NCI-H187 (cell line): ENCODE measurements at places on chromosomes 6 and 20.

- no peak for DNase-seq
Measured at GRCh38 chr6:165961233-165961632, 206.4 kb downstream of the TBXT start.

- DNase-seq, result no peak
Measured at GRCh38 chr6:21907291-21907690, 313.7 kb downstream of the SOX4 start.

DNA sequence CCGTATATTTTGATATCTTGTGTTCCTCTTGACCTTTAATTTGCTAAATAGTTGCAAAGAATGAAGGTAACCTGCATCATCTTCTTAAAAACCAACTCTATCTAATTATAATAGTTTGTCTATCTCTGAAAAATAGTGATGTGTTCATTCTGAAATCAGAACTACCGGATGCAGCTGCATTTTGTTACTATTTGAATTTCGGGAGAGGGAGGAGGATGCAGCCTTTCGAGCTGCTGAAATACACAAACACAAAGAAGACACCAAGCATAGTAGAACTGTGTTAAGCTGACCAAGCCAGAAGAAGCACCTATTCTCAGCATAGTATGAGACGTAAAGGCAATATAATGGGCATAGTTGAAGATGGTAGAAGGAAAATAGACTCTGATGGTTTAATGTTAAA, 33.1 kb downstream of the PTPN1 start:
- DNase-seq, result no peak

GRCh38 chr6:115582386-115582785, 478.3 kb downstream of the FRK start:
- no peak for DNase-seq

GRCh38 chr6:8085053-8085511, 17.3 kb downstream of the EEF1E1 start:
- no peak for DNase-seq

GRCh38 chr6:79250559-79250958, 16.1 kb upstream of the HMGN3 start:
- no peak for DNase-seq

DNA sequence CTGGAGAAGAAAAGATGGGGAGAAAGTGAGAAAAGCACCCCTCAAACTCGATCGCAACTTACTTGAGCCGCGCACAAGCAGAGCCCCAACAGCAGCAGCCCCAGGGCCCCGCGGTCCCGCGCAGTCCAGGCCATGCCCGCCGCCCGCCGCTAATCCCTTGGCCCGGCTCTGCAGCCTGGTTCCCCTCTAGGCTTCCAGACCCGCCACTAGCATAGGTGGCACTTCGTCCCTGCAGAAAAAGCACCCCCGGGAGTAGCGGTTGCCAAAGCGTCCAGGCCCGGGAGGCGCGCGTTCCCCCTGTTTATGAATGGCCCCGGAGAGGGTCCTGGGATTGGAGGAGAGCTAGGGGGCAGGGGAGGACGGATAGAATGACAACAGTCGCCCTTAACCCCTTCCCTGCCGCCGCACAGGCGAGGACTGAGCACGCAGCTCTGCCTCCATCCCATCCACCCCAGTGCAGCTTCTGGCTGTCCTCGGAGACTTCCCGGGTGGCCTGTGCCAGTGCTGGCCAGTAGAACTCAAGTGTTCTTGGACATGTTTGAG, 19.9 kb downstream of the COL9A1 start:
- DNase-seq, result no peak

DNA sequence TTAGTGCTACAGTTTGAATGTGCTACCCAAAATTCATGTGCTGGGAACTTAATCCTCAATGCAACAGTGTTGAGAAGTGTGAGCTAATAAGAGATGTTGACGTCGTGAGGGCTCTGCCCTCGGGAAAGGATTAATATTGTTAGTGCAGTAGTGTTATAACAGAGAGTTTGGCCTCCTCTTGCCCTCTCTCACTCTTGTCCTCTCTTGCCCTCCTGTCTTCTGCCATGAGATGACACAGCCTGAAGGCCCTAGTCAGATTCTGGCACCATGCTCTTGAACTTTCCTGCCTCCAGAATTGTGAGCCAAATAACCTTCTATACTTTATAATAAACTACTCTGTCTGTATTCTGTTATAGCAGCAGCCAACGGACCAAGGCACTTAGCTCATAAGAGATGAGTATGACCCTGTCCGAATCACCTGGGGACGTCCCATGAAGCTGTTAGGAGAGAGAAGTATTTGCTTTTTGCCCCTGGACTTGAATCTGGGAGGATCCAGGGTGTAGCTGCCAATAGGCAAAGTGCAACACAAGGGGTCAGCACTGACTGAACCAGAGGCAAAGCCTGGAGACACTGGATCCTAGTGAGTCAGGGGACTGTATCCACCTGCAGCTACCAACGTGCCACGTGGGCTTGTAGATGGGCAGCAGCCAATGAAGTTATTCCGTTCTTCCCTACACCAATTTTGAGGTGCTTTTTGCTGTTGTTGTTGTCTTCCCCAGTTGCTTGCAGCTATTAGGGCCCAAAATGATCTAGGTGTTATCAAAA, 233.7 kb downstream of the THBS2 start:
- no peak for DNase-seq

DNA sequence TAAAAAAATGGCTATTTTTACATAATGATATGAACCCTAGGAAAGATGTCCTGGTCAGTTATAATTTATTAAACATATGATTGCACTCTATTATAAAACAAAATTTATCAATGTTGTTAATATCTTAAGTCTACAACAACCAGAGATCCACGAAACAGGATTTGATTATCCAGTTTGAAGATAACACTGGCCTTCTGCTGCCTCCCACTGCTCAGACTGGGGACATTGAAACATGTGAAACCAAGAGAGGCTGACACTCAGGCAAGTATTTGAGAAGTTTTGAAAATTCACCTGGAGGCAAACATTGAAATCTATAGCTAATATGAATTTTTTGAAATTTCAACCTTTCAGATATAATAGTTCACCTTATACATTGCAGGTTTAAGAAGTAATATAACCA, 219.3 kb upstream of the HSF2 start:
- no peak for DNase-seq

DNA sequence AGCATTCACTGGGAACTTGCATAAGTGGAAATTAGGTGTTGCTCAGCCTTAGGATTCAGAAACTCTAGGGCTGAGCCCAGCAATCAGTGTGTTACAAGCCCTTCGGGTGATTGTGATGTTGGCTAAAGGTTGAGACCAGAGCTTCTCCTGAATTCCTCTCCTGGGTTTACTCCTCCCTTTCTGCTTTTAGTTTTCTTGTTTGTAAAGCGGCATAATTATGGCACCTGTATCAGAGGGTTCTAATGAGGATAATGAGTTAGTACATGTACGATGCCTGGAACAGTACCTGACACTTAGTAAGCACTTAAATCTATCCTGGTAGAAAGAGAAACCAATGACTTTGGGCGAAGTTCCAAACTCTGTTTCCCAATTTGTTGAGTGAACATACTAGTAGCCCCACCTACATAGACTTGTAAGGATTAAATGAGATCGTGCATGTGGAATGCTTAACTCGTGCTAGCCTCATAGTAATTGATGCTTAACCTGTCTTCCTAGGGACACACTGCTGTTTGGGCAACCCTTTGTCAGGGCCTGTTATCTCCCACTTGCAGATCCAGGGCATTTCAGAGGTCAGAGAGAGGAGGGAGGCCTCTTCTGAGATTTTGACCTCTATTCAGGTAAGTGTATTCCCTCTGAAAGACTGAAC, 932 bp upstream of the EZR start:
- DNase-seq, result no peak

- no peak for DNase-seq
Measured at GRCh38 chr6:108742041-108742440, 106.2 kb upstream of the ARMC2 start.

DNA sequence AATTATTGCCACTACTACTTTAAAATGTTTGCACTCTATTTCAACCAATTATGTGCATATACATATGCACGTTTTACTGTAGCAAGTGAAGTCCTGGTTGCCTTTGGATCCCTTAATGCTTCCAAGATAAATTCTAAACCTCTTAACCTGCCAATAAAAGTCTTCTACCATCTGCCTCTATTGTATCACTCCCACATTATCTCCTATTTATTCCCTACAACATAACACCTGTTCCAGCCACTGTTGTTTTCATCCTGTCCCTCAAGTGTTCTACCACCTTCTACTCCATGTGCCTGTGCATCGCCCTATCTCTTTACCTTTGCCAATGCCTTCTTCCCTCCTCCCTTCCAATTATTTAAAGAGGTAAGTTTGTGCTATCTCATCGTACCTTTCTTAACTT, 499.0 kb upstream of the RNF217 start:
- DNase-seq, result no peak

GRCh38 chr6:34538581-34538980, 17.5 kb downstream of the SPDEF start:
- DNase-seq, result no peak

DNA sequence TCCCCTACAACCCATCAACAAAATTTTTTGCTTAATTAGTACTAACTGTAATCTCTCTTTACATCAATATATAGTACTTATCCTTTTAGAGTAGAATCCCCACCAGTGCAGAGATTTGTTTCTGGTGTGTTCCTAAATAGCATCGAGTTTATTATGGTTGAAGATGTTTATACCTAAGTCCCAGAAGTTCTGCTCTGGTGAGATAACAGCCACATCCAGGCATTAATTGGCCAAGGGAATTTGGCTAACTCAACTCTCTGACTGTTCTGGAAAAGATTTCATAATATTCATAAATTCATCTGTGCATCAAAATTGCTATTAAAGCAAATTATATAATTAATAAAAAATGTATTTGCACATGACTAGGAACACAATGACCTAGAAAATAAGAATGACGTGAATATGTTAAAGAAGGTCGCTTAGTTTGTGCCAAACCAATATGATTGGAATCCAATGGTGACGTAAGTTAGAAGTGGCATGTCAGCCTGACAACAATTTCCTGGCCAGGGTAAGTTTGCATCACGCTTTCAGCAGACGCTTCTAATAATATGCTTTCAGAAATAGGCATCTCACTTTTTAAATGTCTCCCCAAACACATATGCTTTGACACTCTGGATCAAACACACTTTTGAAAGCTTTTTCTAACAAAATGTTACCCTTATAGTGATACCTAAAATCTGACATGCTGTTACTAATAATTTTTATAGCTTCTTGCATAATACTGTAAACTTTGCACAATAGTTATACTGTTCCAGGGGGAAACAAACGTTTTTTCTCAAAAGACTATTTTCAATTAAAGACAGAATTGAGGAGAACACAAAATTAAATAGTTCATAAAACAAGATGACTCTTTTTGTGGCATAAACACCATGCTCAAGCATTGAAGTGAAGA, 236.7 kb downstream of the TENT5A start:
- DNase-seq, result no peak

GRCh38 chr20:54340206-54340605, 132.3 kb downstream of the PFDN4 start:
- no peak for DNase-seq

DNA sequence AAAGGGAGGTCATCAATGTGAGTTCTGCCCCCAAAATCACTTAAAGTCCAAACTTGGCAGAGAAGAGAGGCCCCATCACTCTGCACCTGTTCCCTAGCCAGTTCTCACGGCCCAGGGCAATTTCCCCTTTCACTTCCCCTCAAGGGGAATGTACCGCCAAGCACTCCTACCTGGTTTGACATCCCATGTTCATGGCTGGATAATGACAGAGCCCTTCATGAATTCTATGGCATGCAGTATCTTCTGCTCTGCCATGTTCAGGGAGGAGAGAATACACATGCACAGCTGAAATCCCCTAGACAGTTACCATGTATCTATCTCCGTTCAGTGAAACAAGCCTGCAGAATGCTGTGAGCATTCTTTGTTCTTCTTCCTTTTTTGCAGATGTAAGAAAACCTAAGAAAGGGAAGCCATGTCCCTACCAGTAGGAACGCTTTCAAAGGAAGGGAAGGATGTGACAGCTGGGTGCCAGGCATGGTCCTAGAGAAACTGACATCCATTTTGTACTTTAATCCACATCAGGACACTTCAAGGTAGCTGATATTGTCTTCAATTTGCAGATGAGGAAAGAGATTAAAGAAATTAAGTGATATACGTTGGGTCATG, 79.8 kb upstream of the ARID1B start:
- DNase-seq, result no peak

DNA sequence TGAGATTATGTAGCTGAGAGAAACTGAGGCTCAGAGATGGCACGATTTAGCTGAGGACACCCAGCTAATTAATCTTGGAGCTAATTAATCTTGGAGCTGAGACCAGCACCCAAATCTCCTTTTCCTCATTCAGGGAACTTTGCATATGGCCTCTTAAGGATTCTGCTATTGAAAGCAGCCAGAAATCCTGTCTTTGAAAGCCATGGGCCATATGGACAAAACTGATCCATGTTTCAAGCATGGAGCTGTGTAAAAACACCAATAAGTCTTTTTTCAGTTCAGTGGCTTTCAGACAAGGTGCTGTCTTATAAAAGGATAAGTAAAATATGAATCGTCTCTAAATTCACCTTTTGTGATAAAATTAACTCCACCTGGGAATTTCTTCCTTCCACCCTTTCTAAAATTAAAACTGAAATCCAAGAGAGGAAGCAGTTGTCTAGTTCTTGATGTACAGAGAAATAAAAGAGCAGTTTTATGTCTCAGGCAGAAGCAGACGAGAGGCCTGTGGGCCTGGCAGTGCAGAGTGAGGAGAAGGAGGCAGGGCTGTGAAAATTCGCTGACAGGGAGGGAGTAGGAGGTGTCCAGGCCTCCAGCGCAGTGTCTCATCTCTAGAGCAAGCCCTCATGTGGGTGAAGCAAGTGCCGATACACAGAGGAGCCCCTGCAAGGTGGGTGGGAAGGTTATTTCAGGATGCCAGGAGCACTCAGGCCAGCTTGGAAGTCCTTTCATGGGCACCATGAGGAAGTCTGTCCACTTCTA, 266.9 kb downstream of the UST start:
- DNase-seq, result no peak
